CD4-positive, alpha-beta T cell treated with Interleukin-6 at 100 ng/mL for 8 hours (primary cell): ENCODE measurements at places on chromosomes 6 and 20.

GRCh38 chr6:100134297-100134696 is 140.3 kb upstream of the MCHR2 start:
- DNase-seq, result no peak

DNA sequence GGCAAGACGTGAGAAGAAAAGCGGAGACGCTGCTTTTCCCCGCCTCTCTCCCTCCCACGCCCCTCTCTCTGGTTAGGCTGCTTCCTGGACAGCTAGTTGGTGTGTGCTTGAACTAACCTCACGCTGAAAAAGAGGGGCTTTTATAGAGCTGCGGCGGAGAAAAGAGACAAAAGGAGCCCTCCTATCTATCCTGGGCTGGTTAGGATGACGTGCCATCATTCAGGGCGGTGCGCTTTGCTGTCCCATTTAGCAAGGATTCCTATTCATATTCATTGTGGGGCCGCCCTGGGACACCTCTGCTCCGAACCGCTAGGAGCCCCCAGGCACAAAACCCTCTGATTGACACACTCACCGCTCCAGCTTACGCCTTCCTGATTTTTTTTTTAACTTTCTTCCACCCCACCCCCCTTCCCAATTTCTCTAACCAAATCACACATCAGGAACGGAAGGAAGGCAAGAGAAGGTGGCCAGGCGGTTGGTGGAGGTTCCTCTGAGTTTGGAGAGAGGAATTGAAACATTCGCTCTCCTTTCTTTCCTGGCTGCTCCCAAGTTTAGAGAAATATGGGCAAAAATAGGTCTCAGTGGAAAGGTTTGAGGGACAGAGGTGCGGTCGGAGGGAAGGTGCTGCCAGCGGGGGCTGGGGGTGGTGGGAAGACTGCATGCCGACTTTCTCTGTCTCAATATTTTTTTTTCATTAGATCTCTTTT is at the start of gene OLIG3:
OLIG3 (minus strand) TSS at position 114 of the 707 bp plus-strand sequence. CDS start 224 bp downstream, outside the sequence.
- no peak for DNase-seq

GRCh38 chr6:71333697-71334096 is 45.1 kb downstream of the OGFRL1 start:
- DNase-seq, result no peak

- DNase-seq, result no peak
These were observed 70.2 kb upstream of the BEND3 start for GRCh38 chr6:107185391-107185970.

DNA sequence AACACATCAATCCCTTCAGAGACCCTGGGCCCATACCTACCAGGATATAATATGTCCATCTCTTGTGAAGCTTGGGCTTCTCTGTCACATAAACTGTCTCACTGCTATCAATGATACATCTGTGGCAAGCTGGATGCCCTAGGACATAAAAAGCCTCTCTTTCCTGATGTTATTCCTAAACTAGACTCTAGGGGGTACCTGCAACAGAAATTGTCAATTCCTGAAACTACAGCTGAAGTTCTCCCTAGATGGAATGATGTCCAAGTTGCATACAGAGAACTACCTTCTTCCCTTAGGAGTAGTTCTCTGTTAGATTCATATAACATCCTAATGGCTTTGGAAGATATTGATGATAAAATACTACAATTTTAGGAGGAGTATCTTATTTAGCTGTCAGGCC is 35.8 kb downstream of the TBX18 start:
- DNase-seq, result no peak

GRCh38 chr6:128018821-128019220 is 118.0 kb upstream of the THEMIS start:
- DNase-seq, result no peak

- DNase-seq, result no peak
These were observed 57.6 kb downstream of the TCP11 start for GRCh38 chr6:35083507-35083906.

- no peak for DNase-seq
These were observed 175.4 kb upstream of the KCNQ5 start for GRCh38 chr6:72446430-72446829.

DNA sequence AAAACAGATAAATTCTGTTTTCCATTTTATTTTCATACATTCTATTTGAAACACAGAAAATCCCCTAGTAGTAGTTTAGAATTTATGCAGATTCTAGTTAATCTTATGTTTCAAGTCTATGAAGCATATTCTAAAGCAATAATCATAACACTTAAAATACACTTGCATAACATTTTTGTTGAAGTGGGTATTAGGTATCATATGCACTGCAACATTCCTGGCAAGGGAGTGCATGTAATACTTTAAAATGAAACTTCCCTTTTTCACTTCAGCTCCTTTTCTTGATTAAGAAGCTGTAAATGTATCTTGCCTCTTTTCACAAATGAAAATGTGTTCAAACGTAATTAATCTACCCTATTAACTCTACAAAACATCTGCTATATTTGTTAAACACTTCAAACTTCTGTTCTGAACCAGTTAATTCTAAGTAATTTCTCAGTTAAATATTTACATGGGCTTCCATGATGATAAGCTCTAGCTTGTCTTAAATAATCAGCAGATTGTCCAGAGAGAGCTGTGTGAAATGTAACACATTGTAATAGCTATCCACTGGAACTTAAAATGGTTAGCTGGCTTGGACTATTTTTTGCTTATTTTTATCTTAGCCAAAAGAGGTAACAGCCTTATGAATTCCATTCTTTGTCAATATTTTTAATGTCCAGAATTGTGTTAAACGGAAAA is 192.8 kb downstream of the COL19A1 start:
- DNase-seq, result no peak

DNA sequence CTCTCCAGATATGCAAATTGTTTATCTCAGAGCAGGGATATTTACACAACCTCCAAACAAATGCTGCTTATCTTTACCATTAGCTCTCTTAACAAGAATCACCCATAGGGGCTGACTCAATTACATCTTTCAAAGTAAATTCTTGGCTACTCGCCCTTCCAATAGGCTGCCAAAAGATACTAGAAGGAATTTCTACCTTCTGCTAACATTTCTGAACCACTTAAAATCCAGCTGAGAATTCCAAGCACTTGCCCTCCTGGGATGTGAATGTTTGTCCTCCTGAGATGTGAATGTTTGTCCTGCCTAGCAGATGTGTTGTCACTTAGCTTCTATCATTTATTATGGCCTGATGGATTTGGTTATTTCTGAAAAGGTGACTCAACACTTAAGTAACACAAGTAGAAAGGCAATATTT is 388.0 kb downstream of the GJA1 start:
- DNase-seq, result no peak

DNA sequence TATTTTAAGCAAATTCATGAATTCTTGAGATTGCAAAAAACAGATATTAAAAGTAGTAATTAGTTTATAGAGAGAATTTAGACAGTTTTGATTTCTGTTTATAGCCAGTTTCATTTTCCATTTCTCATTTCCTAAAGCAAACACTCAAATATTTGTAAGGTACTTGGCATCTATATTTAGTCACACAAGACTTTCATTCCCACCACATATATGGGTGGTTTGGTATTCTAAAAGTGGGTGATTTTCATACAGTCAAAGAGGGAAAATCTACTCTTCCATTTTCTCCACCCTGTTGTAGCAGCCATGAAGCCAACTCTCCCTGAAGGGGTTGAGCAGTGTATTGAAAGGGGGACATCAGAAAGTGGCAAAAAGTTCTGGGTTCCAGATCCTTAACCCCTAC is 181.1 kb upstream of the SUPT3H start:
- DNase-seq, result no peak
